ENCODE measurements at places on chromosomes 11 and 22. TPM values are rescaled to one million over a fixed set of nuclear protein-coding genes. Genes with fewer than 3 reads are reported as not detected.

GRCh38 chr11:126190792-126191191 is 20.7 kb downstream of the RPUSD4 start:
- DNase-seq = peak; percentile 63

DNA sequence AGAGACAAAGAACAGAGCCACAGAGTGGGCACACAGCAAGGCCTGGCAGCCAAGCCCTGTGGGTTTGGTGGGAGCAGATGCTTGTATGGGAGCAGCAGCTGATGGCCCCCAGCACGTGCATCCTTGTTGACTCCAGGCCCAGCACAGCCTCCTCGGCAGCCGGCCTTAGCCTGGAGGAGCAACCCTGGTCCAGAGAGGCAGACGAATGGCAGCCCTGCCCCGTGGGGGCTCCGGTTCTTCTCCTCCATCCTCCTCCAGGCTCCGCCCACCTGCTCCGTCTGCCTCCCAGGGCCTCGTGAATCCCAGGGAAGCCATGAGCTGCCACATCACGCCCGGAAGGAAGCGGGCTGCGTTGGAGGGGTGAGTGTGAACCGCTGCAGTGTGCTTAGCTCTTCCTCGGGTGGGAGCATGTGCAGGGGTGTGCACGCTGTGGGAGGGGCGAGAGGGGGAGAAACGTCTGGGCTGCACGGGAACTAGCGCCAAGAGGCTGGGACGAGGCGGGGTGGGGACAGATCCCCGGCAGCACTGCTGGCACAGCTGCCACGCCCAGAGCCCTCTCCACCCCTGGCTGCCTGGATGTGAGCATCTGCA is 36.3 kb upstream of the JAM3 start:
- no peak for DNase-seq

GRCh38 chr22:29689880-29690213 is 30.0 kb upstream of the CABP7 start:
- DNase-seq = no peak

GRCh38 chr11:114296605-114297372 is 590 bp downstream of the NNMT start:
- peak; percentile 39 for DNase-seq

FGF3 gene
- total RNA-seq = not detected

- DNase-seq = no peak
Observed at GRCh38 chr11:14054116-14055107, 91.9 kb downstream of the SPON1 start.

GRCh38 chr11:72102631-72102945 is 509 bp downstream of the LAMTOR1 start:
- DNase-seq = no peak

DNA sequence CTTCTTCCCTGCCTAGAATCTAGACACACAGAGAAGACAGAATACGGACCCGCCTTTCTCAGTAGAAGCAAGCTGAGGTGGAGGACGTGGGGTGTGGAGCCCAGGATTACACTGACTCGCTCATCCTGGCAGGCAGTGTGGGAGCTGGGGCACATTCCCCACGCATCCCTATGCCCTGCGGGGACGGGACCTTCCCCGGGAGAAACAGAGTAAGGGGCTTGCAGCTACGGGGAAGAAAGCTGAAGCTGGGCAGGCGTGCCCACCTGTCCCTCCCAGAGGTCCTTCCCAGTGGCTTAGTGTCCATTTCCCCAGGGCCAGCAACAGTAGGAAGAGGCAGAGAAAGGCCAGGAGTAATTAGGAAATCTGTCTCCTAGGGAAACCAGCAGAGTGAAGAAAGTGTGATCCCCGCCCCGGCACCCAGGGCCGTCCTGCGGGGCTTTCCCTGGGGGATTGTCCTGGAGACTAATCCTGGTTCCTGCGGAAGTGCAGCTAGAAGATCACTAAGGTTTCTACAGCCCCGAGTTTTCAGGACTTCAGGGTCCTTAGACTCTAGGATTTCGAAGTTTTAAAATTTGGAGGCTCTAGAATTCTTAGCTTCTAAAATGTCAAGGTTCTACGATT is 7.8 kb downstream of the DNAJB13 start:
- no peak for DNase-seq

DNA sequence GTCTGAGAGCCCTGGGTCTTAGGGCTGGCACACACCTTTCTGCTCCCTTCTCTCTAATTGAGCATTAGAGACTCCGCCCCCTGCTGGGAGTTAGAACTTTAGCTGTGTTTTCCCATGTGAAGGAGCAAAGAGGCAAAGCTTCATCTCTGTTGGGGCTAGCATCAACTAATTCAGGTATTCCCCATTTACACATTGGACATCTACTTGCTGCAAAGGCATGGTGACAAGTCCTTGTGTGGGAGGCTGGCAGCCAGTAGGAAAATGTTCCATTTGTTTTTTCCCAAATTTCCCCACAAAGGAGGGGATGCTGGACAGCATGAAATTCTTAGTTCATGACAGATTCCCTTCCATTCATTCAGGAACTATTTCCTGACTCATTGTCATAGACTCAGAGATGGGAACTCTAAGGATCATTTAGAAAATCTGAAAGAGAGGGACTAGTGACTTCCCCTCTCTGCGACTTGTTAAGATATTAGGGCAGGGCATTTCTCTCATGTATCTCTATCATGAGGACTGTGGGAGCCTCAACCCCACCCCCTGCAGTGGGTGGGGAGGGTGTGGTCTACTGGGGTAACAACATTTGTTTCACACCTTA is 3.6 kb downstream of the CD44 start:
- no peak for DNase-seq

IFITM10 gene
- total RNA-seq = 2.5 TPM

RASL10A gene
- 2.9 TPM for total RNA-seq

DNA sequence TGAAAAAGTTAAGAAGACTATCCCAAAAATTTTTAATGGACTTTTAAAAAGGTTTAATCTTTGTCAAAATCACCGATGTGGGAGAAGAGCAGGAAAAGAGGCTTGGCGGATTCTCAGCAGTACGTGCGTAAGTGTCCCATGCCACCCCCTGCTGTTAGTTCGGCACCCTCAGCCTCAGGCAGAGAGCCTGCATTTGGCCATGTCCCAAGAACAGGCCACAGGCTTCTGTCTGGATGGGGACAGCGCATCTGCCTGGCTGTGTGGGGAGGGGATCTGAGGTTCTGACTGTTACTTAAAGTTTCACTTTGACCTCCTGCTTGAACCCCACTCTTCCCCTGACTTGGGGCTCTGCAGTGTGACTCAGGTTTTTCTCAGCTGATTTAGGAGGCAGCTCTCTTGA is 35.3 kb downstream of the EXT2 start:
- DNase-seq = no peak

SMIM35 gene
- not detected for total RNA-seq

DNA sequence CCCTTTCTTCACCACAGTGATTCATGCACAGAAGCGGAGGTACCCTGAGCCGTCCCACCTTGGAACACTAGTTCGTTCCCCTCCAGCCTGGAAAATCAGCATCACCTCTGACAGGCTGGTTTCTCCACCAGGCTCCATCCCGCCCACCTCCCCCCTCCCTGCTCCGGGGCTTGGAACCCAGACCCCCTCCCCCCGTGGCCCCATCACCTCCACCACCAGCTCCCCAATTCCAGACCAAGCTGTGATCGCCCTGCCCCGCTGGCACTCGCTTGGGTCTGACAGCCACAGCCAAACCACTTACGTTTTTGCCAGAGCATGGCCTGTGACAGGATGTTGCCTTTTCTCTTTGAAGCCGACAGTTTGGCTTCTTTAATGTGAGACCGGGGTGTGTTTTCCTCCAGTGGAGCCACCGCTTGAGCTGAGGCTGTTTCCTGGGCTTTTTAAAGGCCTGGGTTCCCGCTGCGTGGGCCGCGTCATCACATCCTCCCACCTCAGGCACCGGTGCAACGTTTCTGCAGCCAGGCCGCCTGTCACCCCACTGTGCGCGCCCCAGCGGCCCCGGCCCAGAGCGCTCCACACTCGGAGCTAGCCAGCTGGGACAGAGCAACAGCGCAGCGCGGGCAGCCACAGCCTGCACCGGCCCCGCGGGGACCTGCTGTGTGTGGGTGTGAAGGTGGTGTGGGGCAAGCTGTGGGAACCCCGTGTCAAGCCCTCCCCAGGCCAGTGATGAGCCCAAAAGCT is at the start of gene POU2AF1:
Gene POU2AF1, minus strand, starts transcription at position 415 of the 741 bp plus-strand sequence. Its CDS starts 98 bp downstream, at position 317.
- peak; percentile 32 for DNase-seq

OR51Q1 gene
- not detected for total RNA-seq

GRCh38 chr22:38879108-38879729 is 7.2 kb upstream of the CBX6 start:
- DNase-seq = peak; percentile 23

DNA sequence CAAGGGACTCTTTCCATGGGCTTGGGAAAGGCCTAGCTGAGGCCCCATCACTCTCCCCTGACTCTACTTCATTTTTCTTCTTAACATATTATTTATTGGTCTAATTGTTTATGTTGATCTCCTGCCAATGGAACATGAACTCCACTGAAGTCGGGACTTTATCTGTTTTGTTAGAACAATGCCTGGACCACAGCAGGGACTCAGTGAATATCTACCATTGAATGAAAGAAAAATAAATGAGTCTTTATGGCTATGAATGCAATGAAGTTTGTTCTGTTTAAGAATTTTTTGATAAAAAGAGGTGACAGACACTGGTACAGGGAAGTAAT is 112.3 kb downstream of the ADAMTS15 start:
- DNase-seq = no peak

SERPING1 gene
- total RNA-seq = 236 TPM

DNA sequence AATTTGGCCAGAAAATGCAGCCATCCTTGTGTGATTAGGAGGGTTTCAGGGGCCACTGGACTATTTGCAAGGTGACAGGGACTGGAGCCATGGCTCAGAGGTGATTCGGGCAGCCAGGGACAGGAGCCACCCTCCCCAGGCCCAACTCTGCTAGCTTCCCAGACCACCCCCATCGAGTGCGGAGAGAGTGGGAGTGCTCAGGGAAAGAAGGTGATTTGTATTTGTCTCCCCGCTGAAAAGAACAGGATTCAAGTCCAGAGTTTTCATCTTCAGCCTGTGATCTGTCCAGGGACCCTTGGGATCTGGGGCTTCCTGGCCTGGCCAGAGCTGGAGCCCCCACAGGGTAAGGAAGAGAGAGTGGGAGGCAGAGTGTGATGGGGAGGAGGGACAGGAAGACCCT is 22.4 kb upstream of the TEF start:
- DNase-seq = no peak

DNA sequence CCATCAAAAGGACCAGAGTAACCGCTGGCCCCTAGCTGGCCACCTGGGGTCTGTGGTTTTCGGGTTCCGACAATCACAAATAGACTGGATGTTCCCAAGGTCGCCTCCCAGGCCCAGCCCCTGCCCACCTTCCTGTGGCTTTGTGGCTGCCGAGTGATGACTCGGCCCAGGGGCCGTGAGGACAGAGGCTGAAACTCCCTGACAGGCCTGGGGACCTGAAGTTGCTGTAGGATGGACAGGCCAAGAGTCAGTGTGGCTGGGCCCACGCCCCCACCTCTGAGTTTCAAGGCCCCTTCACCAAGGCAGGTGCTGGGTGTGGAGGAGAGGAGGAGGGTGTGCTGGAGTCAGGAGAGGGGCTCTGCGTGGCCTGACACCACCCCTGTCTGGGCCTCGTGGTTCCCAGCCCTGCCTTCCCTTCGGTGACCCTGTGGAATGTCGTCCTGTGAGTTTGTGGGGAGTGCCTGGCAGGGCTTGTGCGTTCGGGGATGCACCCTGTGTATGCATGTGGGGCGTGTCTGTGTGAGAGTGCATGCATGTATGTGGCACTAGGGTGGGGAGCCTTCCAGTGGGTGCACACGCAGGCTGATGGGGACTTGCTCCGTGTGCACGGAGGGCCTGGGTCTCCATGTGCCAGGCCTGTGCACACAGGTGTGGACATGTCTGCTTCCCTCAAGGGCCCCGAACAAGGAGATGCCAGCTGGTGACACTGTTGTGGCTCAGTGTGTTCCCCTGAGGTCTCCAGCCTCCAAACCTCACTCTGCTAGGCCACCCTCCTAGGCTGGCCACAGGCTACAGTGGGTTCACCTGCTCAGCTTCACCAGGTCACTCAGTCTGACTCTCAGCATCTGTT is 8.4 kb upstream of the MGAT3 start:
- no peak for DNase-seq

SCN4B gene
- total RNA-seq = 2.4 TPM

IL10RA gene
- 5.7 TPM for total RNA-seq

DNA sequence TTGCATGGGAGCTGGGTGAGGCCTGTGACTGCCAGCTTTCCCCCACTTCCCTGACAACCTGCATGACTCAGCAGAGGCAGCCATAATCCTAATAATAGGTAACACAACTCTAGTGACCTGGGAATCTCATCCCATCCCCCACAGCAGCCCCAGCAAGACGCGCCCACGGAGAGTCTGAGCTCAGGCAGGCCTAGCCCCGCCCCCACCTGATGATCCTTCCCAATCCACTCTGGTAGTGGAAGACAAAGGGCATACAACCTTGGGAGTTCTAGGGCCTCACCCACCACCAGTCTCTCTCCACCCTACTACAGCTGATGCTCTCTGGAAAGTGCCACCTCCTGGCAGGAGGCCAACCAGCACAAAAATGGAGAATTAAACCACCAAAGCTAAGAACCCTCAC is 60.3 kb downstream of the CWF19L2 start:
- no peak for DNase-seq

DNA sequence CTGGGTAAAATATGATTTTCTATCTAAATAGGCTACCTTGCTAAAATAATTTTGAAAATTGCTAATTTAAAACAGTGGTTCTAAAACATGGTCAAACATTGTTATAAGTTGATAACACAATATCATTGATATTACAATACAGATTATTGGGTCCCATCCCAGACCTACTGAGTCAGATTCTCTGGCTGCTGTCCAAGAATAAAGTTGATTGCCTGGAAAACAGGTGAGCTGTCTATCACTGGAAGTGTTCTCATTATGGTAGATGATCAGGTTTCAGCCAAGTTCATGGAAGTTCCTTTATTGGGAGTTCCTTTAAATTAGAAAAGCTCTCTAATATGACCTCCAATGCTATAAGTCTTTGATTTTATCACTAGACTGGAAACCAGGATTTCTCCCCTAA is 52.3 kb downstream of the SC5D start:
- DNase-seq = no peak

PDGFB gene
- 12.2 TPM for total RNA-seq

- no peak for DNase-seq
Observed at GRCh38 chr22:17846326-17846992, 72.2 kb upstream of the BID start.

- DNase-seq = no peak
Observed at GRCh38 chr22:36918586-36919284, 5.3 kb downstream of the CSF2RB start.

DNA sequence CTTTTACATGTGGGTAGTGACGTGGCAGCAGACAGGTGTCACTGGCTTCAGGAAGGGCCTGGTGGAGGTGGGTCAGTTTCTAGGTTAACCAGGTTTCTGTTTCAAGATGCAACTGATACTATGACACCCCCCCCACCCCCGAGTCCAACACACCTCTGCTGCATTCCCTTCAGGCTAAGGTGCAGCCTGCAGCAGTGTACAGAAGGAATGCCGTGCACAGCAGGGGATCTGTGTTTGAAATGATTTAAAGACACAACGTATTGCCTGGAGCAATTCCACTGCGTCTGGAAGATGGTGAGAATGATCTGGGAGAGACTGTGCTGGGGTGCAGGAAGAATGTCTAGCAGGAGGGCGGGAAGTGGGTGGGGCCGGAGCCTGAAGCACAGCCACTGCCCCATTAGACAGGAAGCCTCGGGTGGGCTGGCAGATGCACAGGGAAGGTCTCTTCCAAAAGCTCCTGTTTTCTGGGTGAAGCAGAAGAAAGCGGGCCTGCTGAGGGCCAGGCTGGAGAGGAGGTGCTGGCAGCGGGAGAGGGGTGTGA is 11.9 kb upstream of the TESMIN start:
- DNase-seq = no peak
